ENCODE measurements at places on chromosomes 6 and 20.

DNA sequence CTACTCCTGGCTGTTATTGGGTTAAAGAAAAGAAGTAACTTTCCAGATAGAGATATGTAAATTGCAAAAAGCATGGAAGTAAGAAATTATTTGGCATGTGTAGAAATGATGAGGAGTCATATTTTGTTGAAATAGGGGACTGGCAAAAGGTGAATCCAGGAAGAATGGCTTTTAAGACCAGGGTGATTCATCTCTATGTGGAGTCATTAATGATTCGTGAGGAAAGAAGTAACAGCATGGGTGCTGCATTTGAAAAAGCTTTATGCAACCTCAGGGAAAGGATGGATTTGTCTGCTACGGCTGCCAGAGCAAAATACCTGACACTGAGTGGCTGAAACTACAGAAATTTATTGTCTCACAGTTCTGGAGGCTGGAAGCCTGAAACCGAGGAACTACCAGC lies 14.8 kb upstream of the SYNE1 start:
- DNase-seq: no peak

GRCh38 chr20:58973179-58973578 lies 7.9 kb upstream of the NELFCD start:
- no peak for DNase-seq

GRCh38 chr6:35080821-35081425 lies 60.2 kb downstream of the TCP11 start:
- DNase-seq: no peak

DNA sequence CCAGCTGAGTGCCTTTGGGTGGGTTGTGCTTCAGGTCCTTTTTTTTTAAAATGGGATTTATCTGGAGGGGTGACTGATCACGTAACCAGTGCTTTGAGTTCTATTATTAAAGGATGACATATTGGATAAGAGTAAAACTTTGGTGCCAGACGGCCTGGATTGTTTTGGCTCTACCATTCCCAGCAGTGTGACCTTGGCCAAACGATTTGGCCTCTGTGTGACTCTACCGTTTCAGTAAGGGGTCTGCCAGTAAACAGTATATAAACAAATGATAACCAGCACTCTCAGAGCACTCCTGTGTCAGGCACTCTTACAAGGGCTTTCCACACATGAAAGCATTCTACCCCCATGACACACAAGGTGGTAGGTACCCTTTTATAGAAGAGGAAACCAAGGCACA lies 8.7 kb downstream of the SCRT2 start:
- DNase-seq: no peak

- no peak for DNase-seq
These were observed 51.3 kb upstream of the TOX2 start for GRCh38 chr20:43863330-43863729.

DNA sequence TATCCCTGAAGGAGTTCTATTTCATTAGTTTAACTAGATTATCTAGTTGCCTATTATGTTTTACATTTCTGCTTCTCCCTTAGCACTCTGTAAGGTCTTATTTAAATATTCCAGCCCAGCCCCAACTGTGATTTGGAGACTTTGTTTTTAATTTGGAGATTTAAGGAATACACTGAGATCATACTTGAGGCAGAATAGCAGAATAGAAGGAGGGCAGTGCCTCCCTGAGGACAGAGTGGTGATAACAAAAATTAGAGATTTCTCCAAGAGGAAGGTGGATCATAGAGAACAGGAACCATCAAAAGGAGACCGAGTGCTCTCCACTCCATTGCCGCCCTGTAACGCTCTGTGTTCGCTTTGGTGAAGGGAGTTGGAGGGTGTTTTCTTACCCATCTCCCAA lies 14.8 kb upstream of the CD164 start:
- no peak for DNase-seq

- no peak for DNase-seq
These were observed 105.0 kb downstream of the HUS1B start for GRCh38 chr6:551829-552350.

DNA sequence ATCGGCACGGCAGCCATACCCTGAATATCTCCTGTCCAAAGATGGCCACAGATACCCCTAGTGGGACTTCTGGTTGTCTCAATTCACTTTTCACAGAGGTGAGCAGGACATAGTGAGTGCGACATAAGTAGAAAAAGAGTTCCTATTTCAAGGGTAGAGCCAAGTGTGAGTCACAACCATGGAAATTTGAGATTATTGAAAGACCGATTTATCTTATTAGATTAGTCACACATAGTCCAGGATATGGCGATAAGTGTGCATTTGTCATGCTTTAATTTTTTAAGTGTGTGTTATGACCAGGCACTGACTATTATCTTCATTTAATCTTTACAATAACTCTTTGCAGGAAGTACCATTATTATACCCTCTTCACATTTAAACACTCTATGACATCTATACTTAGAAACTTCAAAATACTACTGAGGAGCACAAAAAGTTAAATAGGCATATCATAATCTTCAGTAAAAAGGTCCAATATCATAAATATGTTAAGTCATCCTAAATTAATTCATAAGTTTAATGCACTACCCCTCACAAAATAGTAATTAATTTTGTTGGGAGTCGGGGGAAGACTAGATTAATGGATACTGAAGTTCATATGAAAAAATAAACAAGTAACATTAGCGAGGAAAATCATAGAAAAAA lies 13.4 kb upstream of the TNFAIP3 start:
- DNase-seq: no peak

- no peak for DNase-seq
These were observed 205.6 kb downstream of the SYNDIG1 start for GRCh38 chr20:24674921-24675605.

GRCh38 chr6:105401247-105402089 lies 1.4 kb downstream of the PREP start:
- no peak for DNase-seq
